ENCODE measurements at places on chromosomes 13 and 19.

DNA sequence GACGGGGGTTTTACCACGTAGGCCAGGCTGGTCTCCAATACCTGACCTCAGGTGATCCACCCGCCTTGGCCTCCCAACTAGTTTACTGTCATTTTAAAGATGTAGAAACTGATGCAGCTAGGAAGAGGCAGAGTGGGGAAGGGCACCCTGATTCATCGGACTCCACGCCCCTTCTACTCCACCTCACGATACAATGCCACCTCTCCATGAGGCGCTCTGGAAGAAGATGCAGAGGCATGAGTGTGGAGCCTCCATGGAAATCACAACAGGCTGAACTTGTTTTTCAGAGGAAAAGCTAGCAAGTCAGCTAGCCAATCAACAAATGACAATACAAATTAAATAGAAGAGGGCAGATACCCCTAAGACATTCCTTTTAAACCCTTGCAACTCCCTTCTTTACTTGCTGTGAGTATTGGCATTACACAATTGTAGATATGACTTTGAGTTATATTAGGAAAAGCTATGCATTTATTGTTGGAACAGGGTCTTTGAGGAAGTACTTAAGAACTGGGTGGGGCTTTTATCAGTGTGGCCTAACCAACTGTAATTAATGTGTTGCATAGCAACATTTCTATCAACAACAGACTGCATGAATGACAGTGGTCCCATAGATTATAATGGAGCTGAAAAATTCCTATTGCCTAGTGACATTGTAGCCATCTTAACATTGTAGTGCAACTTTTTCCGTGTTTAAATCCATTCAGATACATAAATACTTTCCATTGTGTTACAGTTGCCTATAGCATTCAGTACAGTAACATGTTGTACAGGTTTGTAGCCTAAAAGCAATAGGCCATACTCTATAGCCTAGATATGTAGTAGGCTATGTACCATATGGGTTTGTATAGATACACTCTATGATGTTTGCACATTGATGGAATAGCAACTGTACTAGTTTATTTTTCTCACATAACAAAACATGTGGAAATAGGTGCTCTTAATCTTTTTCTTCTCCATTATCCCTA is 17.6 kb downstream of the WDFY2 start:
- no peak for DNase-seq

GRCh38 chr13:113835461-113836270 is 28.2 kb downstream of the GAS6 start:
- DNase-seq: no peak

DNA sequence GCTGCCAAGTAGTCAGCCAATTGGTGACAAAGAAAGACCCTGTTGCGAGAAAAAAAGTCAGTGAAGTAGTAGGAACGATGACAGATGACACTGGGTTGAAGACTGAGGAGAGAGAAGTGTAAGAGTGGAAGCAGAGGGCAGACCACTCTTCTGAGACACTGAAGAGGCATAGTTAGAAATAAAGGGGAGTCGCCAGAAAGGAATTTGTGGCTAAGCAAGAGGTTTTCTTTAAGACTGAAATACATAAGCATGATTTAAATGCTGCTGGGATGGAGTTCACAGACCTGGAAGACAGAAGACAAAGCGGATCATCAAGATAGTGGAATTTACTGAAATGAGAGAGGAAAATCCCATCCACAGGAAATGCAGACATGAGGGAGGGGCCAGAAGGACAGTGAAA is 56.2 kb upstream of the USPL1 start:
- no peak for DNase-seq

DNA sequence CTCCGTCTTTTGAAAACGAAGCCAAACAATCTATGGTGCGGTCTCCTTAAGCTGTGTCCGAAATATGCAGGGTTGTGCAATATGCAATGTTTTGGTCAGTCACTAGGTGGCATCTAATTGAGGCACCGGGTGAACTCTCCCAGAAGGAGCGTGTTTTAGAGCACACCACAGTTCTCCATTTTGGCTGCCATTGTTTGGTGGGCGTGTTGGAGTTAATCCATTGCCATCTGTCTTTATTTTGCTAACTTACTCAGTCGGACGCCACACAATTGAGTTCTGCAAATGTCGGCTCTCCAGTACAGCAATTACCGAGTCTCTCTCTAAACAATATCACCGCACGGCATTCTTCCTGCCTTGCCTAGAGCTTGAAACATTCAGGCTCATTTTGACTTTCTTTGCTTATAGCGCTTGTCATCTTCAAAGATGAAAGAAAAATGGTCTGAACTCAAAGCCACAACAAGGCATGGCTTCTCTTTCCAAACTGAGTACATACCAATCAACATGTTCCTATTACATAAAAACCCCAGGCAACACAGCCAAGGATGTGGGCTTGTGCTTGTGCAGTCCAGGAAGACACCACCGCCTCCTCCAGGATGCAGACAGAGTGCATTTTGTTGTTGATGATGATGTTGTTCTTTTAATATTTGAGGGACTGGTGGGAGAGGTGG is 182.0 kb upstream of the SERP2 start:
- peak; percentile 70 for DNase-seq
